ENCODE measurements at places on chromosomes 3 and 15.
A peak's percentile ranks its signal among the peaks of the same experiment; 100 is the strongest.

GRCh38 chr3:105502333-105502732 is 135.6 kb downstream of the ALCAM start:
- no peak for DNase-seq

- DNase-seq = no peak
These were observed 18.0 kb downstream of the ZDHHC3 start for GRCh38 chr3:44957986-44958385.

DNA sequence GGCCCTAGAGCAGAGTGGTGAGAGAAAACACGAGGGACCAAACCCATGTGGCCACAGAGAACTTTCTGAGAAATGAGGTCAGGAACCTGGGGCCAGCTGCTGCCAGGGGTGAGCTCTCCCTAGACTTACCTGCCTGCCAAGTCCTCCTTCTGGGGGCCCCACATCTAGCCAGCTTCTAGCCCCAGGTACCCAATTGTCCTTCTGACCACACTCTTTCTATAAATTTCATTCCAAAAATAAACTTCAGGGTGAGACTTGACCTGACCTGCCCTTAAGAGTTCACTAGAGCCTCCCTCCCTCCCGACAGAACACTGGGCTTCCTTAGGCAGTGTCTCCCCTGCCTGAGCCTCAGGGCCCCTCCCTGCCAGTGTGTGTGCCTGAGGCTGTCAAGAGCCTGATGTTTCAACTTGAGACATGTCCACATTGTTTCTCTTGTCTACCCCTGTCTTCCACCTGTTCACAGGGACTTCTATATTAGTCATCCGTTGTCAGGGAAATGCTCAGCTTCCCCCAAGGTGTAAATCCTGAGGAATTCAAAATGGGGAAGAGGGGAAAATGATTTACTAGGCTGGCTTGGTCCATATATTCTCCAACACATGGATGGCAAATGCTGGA is 312.8 kb upstream of the TLE3 start:
- DNase-seq = no peak

DNA sequence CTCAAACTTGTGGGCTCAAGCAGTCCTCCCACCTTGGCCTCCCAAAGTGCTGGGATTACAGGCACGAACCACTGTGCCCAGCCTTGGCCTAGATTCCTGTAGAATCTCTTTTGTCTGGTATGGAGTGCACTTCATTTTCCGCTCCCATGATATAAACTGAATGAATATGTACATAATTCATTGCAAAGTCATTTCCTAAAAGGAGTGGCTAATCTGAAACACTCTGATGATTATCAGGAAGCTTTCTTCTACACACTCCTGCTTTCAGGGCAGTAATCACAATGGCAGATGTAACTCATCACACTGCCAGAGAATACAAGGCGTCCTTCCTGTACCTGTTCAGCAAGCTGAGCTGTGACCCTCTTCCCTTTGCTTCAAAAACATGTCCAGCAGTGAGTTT is 28.6 kb downstream of the RLBP1 start:
- no peak for DNase-seq

- no peak for DNase-seq
These were observed 352.9 kb downstream of the PTPRG start for GRCh38 chr3:61914276-61914675.

GRCh38 chr3:180180795-180181194 is 144.1 kb upstream of the PEX5L start:
- no peak for DNase-seq

- no peak for DNase-seq
These were observed 182.2 kb upstream of the ICE2 start for GRCh38 chr15:60661080-60661645.

GRCh38 chr3:152319831-152320617 is 51.3 kb downstream of the MBNL1 start:
- DNase-seq = no peak

DNA sequence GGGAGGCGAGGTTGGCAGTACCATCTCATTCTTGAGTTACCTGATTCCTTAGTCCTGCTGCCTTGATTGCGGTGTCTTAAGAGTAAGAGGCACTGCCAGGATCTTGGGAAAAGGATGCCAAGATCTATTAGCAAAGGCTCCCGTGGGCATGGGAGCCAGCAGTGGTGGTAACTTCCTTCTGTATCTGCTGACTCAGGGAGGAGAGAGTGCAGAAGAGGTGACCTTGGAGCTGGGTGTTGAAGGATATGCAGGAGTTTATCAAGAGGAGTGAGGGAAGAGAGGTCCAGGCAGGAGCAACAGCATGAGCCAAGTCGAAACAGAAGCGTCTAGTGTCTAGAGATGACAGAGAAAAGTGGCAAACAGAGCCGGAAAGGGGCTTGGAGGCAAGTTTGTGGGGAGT is 4.5 kb downstream of the MESP2 start:
- DNase-seq = no peak

- no peak for DNase-seq
These were observed 2.3 kb upstream of the SLC51B start for GRCh38 chr15:65042776-65043327.

DNA sequence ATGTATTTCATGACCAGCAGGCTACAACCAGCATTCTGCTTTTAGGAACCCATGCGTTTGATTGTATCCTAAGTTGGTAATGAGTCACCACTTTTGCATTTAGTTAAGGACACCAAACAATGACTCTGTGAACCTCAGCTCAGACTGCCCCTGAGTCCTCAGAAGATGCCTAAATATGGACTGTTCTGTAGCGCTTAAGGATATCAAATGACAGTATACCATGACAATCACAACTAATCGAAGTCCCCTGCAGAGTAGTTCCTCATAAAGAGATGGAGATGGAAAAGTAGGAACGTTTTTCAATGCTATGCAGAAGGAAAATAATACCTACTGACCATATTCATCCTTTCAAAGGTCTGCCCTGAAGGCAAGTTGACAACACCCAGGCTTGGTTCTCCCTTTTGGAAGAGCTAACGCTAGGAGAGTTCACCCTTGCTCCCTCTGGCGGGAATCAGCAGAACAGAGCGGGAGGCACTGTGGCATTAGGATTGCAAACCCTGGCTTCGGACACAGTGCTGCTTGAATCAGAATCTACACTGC is 508.6 kb downstream of the FHIT start:
- DNase-seq = peak; percentile 50

- DNase-seq = no peak
These were observed 426.3 kb downstream of the LPP start for GRCh38 chr3:188580223-188580622.

GRCh38 chr3:152330559-152330958 is 61.8 kb downstream of the MBNL1 start:
- no peak for DNase-seq

DNA sequence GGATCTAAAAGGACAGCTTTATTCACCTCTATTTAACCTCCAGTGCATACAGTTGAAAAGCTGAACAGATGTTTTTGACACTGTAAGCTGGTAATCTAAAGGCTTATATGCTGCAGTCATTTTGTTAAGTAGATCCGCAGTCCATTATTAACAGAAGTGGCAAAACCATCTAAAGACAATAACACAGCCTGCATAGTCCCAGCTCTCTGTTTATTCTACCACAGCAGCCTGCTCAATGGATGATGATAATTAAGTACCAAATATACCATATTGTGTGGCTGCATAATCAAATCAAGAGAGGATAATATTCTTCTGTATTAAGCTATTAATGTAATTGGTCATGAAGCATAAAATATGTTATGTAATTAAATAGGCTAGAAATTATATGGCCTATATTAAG is 207.1 kb downstream of the MEIS2 start:
- DNase-seq = no peak

DNA sequence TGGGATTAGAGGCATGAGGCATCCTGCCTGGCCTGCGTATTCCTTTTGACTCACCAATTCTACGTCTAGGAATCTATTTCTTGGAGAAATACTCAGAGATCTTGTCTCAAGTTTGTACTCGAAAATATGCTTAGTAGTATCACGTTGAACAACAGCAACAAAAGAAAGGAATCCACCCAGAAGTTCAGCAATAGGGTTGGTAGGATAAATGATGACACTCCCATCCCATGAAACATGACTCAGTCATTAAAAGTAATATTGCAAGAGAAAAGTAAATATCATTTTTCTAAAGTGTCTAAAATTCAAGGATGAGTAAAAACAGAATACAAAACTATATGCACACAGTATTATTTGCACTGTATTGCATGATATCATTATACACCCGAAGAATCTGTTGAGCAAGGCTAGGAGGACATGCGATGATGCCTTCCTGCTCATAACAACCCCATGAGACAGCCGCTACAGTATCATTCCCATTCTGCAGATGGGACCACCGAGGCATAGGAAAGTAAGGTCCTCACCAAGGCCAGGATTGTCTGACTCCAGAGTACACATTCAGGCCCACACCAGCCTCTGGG is 61.5 kb downstream of the SLC6A1 start:
- no peak for DNase-seq

DNA sequence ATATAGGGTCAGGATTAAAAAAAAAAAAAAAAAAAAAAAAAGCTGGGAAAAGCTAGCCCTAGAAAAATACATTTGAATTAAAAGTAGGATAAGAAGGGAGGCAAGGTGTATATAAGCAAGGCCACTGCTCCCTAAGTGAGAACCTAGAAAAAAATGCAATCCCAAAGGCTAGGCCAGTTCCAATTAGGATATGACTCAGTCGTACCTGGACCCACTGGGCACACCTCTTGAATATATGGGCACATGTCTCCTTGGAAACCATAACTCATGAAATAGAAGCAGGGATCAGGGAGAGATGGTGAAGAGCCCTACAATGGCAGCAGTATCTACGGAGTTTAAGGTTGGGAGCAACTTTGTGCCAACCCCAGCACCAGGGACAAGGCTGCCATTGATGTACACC is 314.1 kb upstream of the IL12A start:
- DNase-seq = no peak

DNA sequence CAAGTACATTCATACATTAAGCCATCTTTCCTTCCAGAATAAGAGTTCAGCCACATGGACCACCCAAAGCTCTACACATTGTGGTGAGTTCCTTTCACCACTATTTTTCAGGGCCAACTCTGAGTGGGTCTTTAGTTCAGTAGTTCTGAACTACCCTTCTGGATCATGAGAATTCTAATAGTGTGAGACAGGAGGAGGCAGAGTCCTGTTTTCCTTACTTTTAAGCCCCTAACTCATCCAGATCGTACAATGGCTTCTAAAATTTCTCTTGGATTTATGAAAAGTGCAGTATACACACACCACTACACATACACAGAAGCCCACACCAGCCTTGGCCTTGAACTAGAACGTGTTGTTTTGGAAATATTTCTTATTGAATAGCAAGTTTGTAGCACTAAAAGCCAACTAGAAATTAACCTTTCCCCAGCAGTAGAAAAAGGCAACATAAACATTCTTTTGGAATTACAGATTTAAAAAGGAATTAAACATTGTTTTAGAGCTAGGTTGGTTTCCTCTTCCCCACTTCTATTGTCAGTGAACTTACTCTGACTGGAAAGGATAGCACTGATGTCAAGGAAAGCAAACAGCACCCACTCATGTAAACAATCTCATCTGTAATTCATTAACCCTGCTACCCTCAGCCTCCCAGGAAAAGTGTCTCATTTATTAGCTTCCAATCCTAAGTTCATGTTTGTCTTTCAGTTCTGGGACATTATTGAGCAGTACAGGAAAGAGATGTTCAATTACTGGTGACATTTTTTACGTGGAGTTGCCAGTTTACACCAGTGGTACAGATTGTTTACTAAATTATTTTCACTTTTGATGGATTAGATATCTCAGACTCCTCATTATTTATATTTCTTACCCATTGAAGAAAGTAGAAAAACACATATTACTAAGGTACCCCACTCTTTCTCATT is 95.7 kb upstream of the AGTR1 start:
- DNase-seq = no peak

- DNase-seq = no peak
These were observed 87.0 kb downstream of the TMEM108 start for GRCh38 chr3:133125171-133125570.

DNA sequence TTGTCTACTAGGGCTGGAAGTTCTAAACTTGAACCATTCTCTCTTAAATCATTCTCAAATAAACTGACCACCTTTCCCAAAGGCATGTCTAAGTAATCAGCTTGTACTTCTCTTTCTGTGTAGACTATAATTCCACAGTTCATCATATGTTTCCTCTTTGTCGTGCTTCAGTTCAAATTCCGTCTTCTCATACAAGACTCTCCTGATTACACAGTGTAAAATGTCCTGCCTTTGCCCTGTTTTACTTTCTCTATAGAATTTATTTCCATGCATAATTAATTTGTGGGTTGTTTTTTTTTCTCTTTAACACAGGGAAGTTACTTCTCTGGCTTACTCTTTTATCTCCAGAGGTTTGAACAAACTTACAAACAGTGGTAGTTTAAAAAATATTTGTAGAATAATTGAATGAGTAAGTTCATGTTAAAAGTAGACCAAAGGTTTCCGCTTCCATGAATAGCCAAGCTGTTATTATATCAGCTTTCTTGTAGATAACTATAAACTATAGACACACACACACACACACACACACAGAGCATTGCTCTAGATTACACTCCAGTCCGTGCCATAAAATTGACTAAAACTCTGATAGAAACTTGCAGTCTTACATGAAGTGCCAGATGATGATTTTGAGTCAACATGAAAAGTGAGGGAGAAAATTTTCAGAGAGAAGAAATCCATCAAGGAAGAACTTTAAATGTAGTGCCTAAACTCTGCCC is 119.0 kb downstream of the SUCNR1 start:
- no peak for DNase-seq

DNA sequence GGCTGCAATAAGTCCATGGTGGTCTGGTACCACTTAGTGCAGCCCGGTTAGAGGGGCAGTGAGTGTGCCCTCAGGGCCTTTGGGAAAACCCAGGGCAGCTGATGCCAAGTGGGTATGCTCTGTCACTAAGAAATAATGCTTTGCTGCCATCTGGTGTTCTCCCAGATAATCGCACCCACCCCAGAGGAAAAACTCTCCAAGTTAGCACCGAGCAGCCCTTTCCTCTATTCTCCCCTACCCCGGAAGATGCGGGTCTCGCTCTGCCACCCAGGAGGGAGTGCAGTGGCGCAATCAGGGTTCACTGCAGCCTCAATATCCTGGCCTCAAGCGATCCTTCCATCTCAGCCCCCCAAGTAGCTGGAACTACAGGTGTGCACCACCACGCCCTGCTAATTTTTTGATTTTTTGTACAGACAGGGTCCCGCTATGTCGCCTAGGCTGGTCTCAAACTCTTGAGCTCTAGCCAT is 21.3 kb upstream of the DAPK2 start:
- DNase-seq = peak; percentile 77

DNA sequence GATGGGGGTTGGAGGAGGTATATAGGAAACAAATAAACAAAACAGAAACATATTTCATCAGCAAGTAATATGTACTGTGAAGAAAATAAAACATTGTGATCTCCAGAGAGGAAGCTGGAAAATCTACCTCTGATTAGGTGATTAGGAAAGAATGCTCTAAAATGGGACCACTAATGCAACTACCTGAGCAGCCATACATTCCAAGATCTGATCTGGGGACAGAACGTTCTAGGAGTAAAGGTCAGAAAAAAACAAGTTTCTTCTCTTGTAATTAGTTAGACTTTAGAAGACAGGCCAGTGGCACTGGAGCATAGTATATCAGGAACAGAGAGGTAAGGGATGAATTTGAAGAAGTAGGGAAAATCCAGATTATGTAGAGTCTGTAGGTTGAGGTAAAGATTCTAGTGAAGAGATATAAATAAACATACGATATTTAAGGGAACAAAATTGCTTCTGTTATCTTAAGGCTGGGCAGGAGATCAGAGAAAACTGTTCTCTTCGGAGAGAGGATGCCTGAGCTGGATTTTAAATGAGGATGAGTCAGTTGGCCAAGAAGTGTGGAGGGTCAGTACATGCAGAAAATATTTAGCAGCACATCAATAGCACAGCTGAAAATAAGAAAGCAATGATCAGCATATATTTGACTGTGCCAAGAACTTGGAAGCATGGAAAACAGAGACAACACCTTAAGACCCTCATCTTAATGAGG is 429.5 kb downstream of the NLGN1 start:
- DNase-seq = no peak

GRCh38 chr3:43320288-43320687 is 33.9 kb downstream of the SNRK start:
- DNase-seq = no peak
